Left forelimb (tissue), 1 donor: ENCODE measurements at places on chromosomes 4 and X.
A peak's percentile ranks its signal among the peaks of the same experiment; 100 is the strongest.

GRCh38 chr4:141022111-141022695 is 111.1 kb downstream of the RNF150 start:
- no peak for DNase-seq

GRCh38 chrX:100648458-100649417 is 4.7 kb downstream of the SRPX2 start:
- peak; percentile 68 for DNase-seq

DNA sequence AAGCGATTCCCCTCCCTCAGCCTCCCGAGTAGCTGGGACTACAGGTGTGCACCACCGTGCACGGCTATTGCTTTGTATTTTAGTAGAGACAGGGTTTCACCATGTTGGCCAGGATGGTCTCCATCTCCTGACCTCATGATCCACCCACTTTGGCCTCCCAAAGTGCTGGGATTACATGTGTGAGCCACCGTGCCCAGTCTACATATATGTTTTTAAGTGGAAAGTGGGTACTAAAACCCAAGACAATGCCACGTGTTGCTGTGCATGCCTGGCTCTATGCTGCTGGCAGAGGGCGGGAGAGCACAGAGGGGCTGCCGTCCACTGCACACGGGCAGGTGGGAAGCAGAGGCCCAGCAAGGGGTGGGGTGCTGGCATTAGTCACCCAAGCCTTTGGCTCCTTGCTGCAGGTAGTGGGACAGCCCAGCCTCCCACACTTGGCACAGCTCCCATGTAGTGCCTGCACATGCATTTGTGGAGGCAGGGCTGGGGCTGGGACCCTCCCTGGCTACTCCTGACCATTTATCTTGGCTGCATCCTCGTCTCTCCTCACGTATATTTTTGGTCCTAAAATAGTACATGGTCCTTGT is 3.5 kb downstream of the EMD start:
- DNase-seq: no peak

DNA sequence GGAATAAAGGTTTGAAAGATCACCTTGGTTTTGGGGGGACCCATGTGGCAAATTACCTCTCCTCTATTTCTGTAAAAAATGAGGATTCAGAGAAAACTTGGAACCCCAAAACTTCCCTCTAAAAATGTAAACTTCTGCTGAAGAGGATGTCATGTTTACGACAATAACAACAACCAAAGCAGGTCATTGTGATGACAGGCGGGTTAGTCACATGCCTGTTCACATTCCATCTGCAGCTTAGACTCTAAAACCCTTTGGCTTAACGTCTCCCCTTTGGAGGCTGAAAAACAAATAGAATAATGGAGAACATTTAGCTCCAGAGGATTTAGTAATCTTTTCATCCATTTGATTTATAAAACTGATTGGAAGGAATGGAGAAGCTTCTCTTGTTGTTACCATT is 75.0 kb upstream of the FAM9C start:
- DNase-seq: no peak

DNA sequence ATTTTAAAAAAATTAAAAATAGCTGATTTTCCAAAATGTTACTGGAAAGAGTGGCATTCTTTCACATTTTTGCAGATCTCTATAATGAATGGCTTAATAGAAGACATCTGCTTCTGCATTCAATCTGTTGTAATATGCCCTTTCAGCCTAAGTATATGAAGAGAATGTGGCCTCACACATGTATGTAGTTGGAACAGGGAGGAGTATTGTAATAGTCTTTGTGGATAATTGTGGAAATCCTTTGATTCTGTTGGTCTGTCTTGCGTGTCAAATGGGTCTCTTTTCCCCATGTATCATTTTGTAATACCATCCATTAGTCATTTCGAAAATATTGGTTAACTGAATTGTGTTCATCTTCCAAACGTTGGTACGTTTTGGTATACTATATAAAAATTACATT is 11.6 kb downstream of the TXLNG start:
- no peak for DNase-seq

GRCh38 chr4:6188687-6189305 is 11.6 kb downstream of the JAKMIP1 start:
- DNase-seq: no peak

GRCh38 chr4:173910891-173911290 is 372.6 kb downstream of the FBXO8 start:
- DNase-seq: no peak

DNA sequence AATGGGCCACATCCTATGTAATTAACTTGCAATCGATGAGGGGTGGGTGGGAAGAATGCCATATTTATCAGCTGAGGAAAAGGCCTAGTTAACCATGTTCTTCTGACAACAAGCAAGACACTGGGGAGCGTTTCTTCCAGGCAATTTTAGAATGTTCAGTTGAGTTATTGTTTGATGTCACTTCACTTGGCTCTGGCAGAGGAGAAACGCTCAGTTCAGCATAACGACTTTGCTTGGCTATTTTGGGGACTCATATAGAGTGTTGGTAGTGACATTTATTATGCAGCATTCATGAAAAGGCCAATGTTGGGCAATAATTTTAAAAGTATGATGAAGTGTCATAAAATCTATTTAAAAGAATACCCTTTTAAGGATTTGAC is 648 bp downstream of the SYNPO2 start:
- DNase-seq: no peak

DNA sequence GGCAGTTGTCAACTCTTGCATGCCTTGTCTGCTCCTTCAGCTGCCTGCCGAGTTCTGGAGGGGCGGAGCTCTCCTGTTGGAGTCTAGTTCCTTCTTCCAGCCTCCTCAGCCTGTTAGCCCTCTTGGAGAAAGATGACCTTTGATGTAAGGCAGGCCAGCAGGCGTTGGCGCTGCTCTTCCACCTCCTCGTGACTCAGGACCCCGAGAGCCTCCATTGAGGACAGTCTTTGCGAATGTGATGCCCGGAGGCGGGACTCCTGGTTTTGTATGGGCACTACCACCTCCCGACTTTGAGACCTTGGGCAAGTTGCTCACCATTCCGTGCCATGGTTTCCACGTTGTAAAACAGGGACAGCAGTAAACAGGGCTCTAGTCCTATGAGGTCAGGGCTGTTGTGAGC is 108.3 kb downstream of the TENM3 start:
- DNase-seq: no peak

GRCh38 chr4:116122124-116122523 is 963.3 kb downstream of the TRAM1L1 start:
- no peak for DNase-seq

DNA sequence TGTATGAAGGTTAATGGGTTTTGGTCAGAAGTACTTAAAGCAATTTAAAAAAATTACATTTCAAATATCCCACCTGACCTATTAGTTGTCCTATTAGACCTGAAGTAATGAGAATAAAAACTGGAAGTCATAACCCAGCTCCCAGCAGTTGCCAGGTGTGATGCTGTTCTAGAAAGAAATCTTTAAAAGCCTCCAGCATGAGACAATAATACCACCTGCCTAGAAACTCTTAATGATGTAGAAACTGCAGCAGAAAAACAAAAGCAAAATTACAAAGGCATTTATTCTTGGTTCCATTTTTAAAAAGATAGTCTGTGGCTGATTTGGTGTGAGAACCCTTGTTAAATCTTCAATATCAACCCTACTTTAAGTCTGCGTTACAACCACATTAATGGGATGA is 1137.7 kb upstream of the TENM3 start:
- no peak for DNase-seq

DNA sequence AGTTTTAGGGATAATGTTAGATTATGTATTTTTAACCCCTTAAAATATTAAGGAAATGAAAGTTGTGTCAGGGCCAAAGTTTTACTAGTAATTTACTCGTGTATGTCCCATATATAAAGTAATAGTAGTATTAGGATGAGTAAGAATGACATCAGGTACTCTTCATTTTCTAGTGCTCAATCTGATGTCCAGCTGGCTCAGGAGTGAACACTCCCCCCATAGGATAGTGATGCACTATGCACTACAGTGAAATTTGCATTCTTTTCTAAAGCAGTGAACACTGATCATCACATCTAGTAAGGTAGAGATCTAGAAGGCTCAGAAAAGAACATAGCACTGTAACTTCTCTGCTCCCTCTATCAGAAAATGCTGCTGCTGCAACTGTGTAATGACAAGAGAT is 409.7 kb downstream of the GLUD2 start:
- DNase-seq: no peak

GRCh38 chrX:63652086-63652765 is 132.8 kb downstream of the ARHGEF9 start:
- no peak for DNase-seq

GRCh38 chr4:119314356-119314755 is 7.6 kb downstream of the FABP2 start:
- DNase-seq: no peak

DNA sequence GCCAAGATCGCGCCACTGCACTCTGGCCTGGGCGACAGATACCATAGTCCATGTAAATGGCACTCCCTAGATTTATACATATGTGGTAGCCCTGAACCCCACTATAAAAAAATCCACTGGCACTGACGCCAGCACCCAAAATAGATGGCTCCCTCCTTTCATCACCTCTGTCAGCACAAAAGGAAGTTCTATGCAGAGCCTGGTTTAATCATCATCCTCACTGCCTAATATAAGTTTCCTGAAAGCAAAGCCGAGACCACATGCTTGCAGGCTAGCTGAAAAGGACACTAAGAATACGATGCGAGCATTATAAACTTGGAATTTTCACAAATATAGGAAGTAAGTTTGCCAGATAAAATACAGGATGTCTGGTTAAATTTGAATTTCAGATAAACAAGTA is 27.5 kb upstream of the DOCK11 start:
- DNase-seq: no peak

DNA sequence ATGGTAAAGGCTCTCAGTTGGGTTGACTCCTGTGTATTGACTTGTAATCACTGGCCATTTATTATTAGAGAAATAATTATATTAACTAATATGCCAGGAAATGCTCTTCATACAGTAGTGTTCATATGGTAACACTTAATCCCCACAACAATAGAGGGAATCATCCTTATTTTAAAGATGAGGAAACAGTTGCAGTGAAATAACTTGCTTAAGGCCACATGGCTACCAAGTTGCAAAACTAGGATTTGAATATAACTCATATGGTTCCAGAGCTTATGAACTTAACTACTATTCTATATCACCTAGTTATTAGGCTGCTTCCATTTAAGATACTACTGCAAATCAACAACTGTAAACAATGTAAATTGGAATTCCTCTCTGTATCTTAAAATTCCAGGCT is 143.5 kb upstream of the HPGD start:
- no peak for DNase-seq

GRCh38 chr4:121680571-121680970 is 16.2 kb downstream of the ANXA5 start:
- no peak for DNase-seq

DNA sequence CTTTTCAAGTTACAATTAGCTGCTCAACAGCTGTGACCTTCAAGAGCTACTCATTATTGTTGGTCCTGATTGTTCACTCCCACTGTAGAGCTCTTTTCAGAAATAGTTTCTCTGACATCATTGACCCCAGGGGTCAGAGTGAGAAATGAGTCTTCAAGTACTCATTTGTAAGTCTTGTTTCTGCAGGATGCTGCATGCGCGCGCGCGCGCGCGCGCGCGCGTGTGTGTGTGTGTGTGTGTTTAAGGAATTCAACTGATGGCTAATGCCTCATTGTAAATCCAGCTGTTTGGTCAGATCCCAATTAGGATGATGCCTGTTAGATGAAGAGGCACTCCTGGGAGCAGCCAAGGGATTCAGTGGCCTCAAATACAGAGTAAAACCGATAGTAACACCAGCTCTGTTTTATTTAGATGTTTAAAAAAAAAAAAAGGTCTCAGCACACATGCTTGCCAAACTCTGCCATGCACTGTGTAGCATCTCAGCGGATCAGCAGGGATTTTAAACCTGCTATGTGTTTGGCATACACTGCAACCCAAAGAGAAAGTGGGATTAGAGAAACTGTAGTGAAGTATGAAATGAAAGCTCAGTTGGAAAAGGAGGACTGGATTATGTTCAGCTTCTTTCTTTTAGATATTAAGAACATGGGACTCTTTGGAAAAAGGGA is 332.3 kb downstream of the ADGRL3 start:
- DNase-seq: no peak

DNA sequence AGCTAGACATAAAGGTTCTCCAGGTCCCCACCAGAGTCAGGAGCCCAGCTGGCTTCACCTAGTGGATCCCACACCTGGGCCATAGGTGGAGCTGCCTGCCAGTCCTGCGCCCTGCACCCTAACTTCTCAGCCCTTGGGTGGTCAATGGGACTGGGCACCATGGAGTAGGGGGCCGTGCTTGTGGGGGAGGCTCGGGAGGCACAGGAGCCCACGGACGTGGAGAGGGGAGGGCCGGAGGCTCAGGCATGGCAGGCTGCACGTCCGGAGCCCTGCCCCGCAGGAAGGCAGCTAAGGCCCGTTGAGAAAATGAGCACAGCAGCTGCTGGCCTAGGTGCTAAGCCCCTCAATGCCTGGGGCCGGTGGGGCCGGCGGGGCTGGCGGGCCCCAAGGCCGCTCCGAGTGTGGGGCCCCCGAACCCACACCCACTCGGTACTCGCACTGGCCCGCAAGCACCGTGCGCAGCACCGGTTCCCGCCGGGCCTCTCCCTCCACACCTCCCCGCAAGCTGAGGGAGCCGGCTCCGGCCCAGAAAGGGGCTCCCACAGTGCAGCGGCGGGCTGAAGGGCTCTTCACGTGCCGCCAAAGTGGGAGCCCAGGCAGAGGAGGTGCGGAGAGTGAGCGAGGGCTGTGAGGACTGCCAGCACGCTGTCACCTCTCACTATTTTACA is 291.1 kb downstream of the KLHL4 start:
- DNase-seq: no peak

GRCh38 chrX:153032397-153033118 is 23.7 kb upstream of the PNMA3 start:
- DNase-seq: peak; percentile 77

DNA sequence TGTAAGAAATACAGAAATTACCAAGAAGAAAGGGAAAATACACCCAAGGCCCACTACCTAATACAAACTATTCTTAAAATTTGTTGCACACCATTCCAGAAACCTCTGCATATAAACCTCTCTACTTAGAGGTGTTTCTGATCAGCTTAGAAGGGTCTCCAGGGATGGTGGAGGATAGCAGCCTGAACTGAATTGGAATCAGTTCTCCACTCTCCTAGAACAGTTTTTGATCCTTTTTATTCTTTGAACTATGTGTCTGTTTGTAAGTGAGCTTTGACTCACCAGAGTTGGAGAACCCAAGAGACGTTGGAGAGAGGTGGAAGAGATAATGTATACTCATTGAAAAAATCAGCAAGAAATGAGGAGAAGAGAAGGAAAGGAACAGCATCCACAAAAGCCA is 96.6 kb upstream of the OTUD4 start:
- no peak for DNase-seq

GRCh38 chr4:150070464-150071170 is 7.6 kb upstream of the DCLK2 start:
- no peak for DNase-seq

DNA sequence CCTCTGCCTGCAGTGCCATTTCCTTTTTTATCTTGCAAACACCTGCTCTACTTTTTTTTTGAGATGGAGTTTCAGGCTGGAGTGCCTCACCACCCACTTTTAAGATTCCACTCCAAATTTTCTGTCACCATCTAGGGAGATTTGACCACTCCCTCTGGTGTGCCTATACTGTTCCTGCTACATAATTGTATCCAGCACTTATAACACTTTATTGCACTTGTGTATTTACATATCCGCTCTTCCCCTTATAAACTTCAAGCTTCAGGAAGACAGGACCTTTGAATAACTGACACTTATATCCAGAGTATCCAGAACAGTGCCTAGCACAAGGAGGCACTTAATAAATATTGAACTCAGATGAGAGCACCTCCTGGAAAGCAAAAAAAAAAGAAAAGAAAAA is 6.2 kb upstream of the CENPI start:
- no peak for DNase-seq

GRCh38 chrX:39855748-39856129 is 242.0 kb downstream of the BCOR start:
- no peak for DNase-seq
